Effector CD4-positive, alpha-beta T cell (primary cell): ENCODE measurements at places on chromosomes 6 and 20.

DNA sequence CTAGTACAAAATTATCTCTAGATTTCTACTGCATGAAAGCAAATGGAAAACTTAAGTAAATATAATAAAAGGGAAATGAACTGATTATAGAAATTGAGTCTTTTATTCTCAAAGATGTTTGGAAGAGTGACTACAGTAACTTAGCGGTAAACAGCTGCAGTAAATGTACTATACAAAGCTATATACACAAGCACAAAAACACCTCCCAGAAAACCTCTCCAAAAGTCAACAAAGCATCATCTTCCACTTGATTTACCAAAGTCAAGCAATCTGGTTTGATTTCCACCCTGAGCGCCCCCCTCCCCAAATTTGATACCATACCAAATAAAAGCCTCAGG is 142.1 kb upstream of the SHLD1 start:
- no peak for DNase-seq

DNA sequence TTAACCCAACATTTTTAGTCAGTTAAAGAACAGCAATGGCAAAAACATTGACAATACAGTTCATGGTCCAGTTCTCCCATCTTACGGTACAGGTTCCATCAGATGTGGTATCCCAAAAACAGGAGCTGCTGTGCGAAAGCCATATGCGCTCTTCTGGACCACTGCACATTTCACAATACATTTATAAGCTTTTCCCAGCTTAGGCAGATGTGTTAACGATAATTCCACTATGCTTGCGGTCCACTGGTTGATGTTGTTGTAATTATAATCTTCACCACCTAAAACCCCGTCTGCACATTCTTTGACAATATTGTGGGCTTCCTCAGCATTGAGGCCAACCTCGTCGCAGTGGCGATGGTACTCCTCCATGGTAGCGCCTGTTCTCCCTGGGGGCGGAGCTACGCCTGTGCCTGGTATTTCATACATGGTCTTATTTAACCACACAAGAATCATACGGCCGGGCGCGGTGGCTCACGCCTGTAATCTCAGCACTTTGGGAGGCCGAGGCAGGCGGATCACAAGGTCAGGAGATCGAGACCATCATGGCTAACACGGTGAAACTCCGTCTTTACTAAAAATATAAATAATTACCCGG is 52.0 kb downstream of the BFSP1 start:
- no peak for DNase-seq

- DNase-seq = no peak
Measured at GRCh38 chr20:35267092-35267491, 10.8 kb downstream of the MMP24OS start.

DNA sequence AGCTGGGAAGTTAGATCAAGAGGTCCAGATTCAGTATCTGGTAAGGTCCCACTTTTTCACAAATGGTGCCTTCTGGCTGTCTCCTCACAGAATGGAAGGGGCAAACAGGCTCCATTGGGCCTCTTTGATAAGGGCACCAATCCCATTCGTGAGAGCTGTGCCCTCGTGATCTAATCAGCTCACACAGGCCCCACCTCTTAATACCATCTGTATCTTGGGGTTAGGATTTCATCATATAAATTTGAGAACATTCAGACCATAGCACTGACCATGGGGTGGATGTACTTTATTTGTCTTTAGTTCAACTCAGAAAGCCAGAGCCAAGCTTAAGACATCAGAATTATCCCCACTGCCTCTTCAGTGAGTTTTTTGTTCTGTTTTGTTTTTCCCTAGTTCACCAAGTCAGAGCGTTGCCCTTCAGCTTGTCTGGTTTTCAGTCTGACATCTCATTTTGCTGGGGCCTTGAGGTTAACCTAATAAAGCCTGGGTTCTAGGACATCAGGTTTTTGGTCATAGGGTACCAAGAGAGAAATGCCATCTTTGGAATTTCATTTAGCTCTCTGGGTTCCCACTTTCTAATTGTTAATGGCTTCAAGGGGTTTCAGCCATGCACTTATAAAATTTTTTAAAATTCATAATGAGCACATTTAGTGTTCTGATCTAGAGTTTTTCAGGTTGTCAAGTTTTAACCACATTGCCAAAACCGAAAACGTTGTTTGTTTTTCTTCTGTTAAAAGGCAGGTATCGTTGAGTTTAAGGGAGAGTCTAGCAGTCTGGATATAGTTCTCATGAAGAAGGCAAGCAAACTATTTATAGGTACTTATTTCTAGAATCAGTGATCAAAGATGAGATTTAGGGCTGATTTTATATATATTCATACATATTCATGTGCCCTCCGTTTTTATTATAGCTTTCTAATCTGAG is 19.0 kb downstream of the SENP6 start:
- no peak for DNase-seq

- DNase-seq = no peak
Measured at GRCh38 chr6:119243657-119244056, 105.9 kb downstream of the MAN1A1 start.

GRCh38 chr6:105936972-105937371 is 149.2 kb upstream of the PRDM1 start:
- DNase-seq = no peak

- no peak for DNase-seq
Measured at GRCh38 chr20:13739731-13740649, 44.7 kb downstream of the ESF1 start.

DNA sequence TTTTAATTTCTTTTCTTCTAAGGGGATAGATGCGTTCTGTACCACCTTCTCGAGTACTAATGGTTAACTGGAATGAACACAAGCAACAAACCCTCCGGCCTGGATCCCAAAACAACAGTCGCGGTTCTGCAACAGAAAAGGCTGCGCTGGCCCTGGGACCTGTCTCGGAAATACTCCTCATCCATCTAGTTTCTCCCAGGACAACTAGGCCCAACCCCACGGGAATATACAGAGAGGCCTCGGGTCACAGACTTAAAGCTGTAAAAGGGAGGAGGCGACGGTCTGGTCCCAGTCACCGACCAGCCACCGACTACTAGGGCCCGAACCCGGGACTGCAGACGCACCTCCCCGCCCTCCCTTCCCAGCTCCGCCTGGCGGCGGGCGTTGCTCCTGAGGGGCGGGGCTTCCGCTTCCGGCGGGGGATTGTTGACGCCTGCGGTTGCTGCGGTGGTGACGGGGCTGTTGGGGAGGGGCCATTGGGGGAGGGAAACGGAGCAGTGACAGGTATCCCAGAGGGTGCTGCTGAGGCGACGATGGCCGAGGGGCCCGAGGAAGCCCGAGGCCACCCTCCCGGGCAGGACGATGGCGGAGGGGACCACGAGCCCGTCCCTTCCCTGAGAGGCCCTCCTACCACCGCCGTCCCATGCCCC is at the start of gene FAM8A1:
Gene FAM8A1 (plus strand): TSS at position 426 of the 650 bp plus-strand sequence. CDS start 108 bp downstream, at position 534.
- DNase-seq = peak; percentile 91

DNA sequence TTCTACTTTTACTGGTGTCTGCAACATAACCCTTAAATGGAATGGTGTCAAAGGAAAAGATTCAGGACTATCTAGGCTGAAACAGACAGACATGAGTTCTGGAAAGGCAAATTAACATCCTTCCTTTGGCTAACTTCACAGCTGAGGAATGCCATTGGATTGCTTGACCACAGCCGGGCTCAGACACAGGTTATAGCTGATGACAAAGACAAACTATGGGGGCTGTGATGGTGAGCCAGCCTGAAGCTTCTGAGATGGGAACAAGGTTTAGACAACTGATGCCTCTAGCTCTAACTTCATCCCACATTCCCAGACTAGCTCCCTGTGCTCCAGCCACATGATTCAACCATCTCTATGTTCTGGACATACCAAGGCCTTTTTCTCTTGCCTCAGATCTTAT is 15.3 kb downstream of the POLR1C start:
- DNase-seq = no peak
